Adrenal gland (tissue), 19 donors: ENCODE measurements at places on chromosomes 16 and 17. TPM values are rescaled to one million over a fixed set of nuclear protein-coding genes. Genes with fewer than 3 reads are reported as not detected.

TIMP2 gene
- 228 TPM for total RNA-seq

DNA sequence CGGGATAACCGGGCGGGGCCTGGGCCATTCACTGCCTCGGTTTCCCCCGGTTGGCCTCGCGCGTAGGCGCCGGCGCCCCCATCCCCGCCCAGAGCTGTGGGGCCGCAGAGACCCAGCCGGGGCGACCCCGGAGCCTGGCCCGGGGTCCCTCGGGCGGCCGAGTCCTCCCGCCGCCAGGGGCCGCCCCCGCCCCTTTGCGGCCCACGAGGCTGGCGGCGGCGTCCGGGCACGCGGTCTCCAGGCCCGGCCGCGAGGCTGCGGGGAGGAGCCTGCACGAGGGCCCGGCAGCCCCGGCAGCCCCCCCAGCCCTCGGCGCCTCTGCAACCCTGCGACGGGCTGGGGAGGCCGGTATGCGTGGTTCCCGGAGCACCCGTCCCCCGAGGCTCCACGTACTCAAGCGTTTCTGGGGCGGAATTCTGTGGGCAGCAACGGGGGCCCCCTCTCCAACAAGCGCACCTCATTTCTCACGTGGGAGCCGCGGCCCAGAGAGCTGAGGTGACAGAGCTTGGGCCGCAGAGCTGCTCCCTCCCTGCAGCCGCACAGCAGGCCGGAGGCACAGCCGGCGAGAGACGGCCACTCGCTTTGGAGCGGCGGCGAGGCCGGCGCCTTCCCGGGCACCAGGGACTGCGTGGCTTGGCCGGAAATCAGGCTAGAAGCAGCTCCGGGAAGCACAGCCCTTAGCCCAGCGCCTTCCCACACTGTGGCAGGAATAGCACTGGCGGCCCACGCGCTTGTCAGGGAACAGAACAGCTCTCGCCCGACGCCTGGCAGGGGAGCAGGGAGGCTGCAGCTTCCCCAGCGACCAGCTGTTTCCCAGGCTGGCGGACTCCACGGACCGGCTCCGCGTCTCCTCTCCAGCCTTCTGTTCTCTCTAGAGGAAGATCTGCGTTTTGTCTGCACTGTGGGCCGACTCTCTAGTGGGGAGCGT is 867 bp upstream of the LIMD2 start:
- DNase-seq: peak; percentile 54

- DNase-seq: no peak
Measured at GRCh38 chr16:57261806-57262205, 16.7 kb downstream of the ARL2BP start.

ARHGAP23 gene
- total RNA-seq: 16.4 TPM

GRCh38 chr16:67678354-67679023 is 11.9 kb downstream of the C16orf86 start:
- DNase-seq: no peak

- no peak for DNase-seq
Measured at GRCh38 chr17:31660684-31661083, 198.4 kb downstream of the COPRS start.

DNA sequence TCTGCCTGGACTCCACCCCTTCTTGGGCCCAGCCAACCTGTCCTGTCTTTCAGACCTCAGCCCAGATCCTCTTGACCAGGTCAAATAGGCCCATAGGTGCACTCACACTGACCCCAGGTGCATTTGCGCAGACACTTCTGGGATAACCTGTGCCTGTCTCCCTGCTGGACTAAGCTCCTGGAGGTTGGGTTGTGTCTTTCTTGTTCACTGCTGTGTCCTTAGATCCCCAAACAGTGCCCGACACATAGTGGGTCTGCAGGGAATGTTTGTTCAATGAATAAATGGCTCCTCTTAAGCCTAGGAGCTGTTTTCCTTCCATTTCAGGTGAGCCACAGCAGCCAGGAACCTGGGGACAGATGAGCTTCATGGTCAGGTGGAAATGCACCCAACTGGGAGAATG is 48.9 kb downstream of the NLRP1 start:
- no peak for DNase-seq

GRCh38 chr17:3029213-3029913 is 34.0 kb downstream of the OR1D5 start:
- DNase-seq: peak; percentile 46

CD300LG gene
- 2.8 TPM for total RNA-seq

- DNase-seq: no peak
Measured at GRCh38 chr16:74625500-74626350, 18.8 kb upstream of the GLG1 start.

GNG13 gene
- total RNA-seq: not detected

SEPTIN12 gene
- not detected for total RNA-seq

DNA sequence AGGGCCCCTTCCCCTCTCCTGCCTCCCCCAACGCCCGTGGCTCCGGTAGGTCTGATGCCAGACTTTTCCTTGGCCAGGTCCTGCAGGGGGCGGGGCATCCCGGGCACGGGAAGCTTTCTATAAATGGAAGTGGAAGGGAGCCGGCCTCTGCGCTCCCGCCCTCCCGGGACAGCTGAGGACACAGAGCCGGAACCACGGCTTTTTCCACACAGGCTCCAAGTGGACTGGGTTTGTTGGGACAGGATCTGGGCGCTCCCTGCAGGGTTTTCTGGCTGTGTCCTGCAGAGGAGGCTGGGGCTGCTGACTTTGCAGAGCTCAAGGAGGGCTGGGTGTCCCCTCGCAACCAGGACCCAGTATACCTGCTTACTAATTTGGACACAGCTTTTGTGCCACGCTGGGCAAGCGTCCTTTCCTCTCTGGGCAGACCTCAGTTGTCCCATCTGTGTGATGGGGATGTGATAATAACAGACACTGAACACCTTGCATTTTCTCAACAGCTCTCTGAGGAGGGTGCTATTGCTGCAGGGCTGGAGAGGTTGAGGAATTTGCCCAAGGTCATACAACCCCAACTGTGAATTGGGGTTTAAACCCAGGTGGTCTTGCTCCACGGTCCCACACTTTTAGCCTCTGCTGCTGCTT is 1.8 kb downstream of the TNS4 start:
- DNase-seq: peak; percentile 83

GRCh38 chr16:2046893-2047329 is 723 bp downstream of the NTHL1 start:
- DNase-seq: no peak

GRCh38 chr17:56652628-56653027 is 59.1 kb downstream of the NOG start:
- DNase-seq: no peak

GRCh38 chr17:68674029-68674925 is 73.1 kb upstream of the FAM20A start:
- DNase-seq: no peak

- DNase-seq: no peak
Measured at GRCh38 chr16:82630688-82631087, 3.9 kb downstream of the CDH13 start.

- no peak for DNase-seq
Measured at GRCh38 chr17:57715981-57716380, 29.1 kb downstream of the CCDC182 start.

GRCh38 chr16:21156767-21157467 is 1.6 kb upstream of the LDAF1 start:
- DNase-seq: peak; percentile 41

GRCh38 chr17:70037498-70037897 is 37.5 kb upstream of the KCNJ16 start:
- no peak for DNase-seq

GRCh38 chr17:76506408-76507345 is 5.5 kb upstream of the RHBDF2 start:
- peak; percentile 91 for DNase-seq

ABHD15 gene
- total RNA-seq: 5.5 TPM

GRCh38 chr17:15917438-15918027 is 27.4 kb upstream of the ADORA2B start:
- no peak for DNase-seq

TPSD1 gene
- total RNA-seq: not detected

- peak; percentile 34 for DNase-seq
Measured at GRCh38 chr16:70257391-70257790, 5.7 kb upstream of the EXOSC6 start.

DNA sequence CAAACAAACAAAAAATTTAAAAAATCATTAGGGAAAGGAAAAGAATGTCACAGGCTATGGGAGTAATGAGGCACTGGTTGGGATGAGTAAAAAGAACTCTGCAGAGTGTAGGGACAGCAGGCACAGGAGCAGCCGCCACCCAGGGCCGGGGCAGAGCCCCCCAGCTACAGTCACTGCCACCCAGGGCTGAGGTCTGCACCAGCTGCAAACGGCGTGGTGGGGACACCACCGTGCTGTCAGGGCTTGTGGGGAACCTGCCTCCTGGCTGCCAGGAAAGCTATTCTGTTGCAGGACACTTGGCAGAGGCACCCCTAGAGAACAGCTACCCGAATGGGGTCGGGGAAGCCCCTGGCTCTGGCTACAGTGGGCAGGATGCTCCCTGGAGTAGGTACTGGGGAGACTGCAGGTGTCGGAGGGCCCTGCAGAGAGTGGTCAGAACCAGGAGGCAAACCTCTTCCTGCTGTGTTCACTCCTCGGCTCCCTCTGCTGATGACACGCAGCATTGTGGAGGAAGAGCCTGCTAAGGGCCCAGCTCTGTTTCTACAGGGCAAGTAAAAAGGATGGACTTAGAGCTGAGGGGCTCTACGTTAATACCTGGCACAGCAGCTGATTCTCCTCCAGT is 32.3 kb upstream of the CAPN15 start:
- no peak for DNase-seq

DNA sequence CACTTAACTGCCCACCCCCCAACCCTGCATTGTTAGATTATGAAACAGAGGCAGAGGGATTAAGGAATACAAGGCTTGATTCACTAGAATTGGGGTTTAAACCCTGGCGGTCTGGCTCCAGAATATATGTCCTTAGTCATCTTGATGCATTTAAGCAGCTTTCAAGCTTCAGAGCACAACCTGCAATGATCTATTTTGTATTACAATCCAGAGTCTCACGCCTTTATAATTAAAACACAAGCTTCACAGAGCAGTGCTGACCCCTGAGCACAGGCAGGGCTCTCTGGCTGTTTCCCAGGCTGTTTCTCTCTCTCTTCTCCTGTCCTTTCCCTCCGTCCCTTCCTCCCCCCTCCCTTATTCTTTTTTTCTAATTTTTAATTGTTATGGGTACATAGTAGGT is 209.1 kb downstream of the SPECC1 start:
- no peak for DNase-seq

DNA sequence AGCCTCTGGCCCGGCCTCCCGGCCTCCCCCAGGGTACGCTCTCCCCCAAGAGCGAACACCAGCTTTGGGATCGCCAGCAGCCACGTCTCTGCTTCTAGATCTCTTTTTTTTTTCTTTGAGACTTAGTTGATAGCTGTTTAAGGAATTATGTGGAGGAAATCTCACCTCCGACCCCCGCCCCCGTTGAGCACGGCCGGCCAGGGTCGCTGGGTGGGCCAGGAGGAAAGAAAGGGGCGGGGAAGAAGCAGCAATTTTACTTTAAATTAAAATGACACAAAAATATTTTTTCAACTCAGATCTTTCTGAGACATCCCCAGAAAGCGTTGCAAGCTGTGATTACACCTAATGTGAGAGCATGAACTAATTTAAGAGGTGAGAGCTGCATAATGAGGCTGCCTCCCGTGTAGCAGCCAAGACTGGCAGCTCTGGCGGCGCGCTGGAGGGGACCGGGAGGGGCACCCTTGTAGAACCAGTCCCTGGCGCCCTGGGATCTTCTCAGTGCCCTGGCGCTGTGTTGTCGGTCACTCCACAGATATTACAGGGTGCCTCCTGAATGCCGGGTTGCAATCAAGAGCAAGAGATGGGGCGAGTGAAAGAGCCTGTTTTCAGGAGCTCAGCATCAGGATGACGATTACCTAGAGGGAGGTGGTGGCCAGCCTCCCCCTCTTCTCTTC is 1.9 kb upstream of the CBLN1 start:
- no peak for DNase-seq

GRCh38 chr17:58352596-58353388 is 791 bp upstream of the SUPT4H1 start:
- peak; percentile 66 for DNase-seq

KRTAP1-4 gene
- total RNA-seq: not detected

PHLPP2 gene
- total RNA-seq: 6.4 TPM

- no peak for DNase-seq
Measured at GRCh38 chr17:56165072-56165641, 11.9 kb downstream of the ANKFN1 start.

GRCh38 chr17:50051082-50051576 is 4.8 kb upstream of the ITGA3 start:
- peak; percentile 83 for DNase-seq

DNA sequence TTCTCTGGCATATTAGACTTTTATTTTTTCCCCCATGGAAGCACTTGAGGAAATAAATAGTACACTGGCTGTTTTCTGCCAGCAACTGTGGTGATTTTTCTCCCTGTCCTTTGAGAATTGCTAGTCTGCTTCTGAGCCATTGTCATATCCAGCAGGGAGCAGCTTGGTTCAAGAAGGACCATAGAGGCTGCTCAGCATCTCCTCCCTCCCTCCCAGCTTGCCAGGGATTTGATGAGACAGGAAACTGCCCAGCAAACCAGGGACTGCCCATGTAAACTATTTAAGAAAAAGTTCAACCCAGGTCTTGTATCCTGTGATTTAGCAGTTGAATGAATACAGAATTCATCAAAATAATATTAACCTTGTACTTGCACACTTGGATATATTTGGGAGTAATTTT is 39.5 kb downstream of the CYB5B start:
- no peak for DNase-seq

GRCh38 chr17:48351911-48352332 is 78.1 kb downstream of the SKAP1 start:
- DNase-seq: no peak

DNA sequence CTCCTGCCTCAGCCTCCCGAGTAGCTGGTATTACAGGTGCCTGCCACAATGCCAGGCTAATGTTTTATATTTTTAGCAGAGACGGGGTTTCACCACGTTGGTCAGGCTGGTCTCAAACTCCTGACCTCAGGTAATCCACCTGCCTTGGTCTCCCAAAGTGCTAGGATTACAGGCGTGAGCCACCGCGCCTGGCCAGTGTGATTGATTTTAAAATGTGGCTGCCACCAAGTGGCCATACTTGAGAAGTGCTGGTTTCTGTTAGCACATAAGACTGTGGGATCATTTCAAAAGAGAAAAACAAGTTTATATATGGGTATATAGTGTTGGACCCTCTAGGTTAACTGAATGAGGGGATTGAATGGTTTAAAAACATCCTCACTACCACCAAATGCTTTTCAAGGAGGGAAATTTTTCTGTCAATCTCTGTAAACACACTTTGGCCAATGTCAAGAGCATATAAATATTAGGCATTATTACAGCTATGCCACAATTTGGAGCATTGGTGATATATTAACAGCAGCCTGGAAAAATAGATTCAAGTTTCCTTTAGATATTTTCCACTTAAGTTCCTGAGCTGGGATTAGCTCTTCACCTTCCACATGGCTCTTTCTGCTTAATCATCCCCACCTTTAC is 13.5 kb upstream of the DHRS13 start:
- peak; percentile 80 for DNase-seq

DNA sequence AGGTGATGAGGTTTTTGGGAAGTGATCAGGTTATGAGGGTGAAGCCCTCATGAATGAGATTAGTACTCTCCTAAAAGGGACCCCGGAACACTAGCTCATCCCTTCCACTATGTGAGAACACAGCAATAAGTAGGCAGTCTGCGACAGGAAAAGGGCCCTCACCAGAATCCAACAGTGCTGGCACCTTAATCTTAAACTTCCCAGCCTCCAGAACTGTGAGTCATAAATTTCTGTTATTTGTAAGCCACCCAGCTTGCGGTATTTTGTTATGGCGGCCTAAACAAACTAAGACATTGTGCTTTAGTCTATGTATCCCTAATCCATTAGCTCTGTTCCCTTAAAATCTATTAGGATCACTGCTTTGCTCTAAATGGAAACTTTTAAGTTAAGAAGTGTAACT is 8.5 kb downstream of the SLFN12 start:
- no peak for DNase-seq
